ENCODE measurements at places on chromosomes 6 and 20. TPM values are rescaled to one million over a fixed set of nuclear protein-coding genes. Genes with fewer than 3 reads are reported as not detected.

Gene ATP9A
- total RNA-seq, result 2.2 TPM

Gene MEP1A
- total RNA-seq, result not detected

Gene GSTA3
- not detected for total RNA-seq

Gene MROH8
- 0.32 TPM for total RNA-seq

Gene RSPO4
- total RNA-seq, result not detected

Gene TRIM10
- total RNA-seq, result not detected

GRCh38 chr6:100484474-100484873 is 19.8 kb upstream of the SIM1 start:
- ATAC-seq, result no peak

- no peak for ATAC-seq
These were observed 111.2 kb downstream of the GMPR start for GRCh38 chr6:16349544-16349943.

- no peak for ATAC-seq
These were observed 334.2 kb upstream of the RSPO3 start for GRCh38 chr6:126784161-126784790.

DNA sequence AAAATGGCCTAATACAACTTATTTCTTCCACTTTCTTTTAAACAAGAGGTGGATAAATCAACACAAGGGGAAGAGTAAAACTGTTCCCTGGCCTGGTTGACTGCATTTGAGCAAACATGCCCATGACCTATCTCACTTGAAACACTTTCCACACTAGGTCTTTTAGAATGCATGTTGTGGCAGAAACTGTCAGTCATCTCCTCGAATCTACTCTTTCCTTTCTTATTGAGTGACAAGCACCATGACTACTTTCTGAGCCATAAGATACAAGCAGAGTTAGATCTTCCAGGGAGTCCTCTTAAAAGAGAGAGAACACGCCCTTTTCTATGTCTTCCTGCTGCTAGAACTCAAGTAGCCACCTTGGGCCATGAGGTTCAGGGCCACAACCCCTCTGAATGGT is 66.5 kb downstream of the PTPRT start:
- no peak for ATAC-seq

DNA sequence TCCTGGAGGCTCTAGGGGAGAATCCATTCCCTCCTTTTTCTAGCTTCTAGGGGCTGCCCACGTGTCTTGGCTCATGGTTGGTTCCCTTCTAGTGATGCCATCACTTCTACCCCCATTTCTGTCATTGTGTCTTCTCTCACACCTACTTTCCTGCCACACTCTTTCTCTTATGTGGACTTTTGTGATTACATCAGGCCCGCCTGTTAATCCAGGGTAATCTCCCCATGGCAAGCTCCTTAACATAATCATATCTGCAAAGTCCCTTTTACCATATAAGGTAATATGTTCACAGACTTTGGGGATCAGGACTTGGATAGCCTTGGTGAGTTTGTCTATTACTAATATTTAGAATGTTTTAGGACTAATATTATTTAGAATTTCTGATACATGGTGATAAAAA is 111.9 kb downstream of the DNAH8 start:
- no peak for ATAC-seq

DNA sequence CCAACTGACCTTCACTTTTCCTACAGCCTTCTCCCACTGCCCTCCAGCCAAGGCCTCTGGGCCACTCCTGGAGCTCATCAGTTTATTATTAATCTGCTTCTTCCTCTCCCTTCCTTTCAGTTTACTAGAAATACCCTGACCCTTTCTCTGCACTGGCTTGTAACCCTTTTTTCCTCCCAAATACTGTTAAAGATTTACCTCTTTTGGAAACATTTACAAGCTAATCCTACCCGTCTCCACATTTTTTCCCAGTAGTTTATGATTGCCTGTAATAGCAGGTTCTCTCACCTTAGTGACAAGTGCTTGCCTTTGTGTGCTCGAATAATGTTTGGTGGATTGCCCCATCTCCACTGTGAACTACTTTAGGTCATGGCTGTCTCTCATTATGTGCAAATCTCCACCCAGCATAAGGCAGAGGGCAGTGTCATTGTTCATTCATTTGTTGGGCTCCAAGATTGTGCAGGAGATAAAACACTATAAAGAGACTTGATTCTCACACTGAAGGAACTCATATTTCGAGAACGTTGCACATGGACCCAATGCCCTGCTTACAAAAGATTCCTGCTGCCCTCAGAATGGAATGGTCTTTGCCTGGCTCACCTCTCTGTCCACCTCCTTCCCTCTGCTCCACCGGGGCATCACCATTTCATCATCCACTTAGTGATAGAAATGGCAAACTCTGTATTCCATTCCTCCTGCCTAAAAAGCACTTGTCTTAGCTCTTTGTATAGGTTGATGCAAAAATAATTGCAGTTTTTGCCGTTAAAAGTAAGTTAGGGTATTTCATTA is 491.1 kb downstream of the UTRN start:
- no peak for ATAC-seq

DNA sequence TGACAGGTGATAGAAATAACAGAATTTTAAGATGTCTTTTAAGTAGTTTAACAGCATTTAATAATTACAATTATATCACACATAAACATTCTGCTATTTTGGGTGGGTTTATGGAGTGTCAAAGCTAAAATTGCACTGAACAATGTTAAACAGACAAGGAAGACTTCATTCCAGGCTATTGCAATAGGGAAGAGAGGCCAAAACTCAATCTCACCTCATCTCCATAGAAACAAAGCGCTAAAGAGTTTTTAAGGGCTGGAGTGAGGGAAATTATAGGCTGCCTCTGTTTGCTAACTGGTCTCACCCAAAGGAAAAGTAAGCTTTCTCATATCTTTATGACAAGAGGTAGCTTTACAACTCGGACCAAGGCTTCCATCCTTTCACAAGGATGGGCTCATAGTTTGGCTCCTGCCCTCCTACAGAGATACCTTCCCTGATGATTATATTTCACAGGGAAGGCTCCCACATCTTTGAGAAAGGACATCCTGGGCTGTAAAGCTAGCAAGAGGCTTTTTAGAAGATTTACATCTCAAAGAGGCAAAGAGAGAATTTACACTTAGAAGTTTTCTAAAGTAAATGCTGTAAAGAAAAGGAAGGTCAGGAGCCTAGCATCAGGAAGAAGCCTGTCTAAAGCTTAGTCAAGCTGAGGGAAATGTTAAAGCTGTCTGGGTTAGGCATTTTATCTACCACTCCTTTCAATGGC is 350.2 kb upstream of the IMPG1 start:
- ATAC-seq, result no peak

DNA sequence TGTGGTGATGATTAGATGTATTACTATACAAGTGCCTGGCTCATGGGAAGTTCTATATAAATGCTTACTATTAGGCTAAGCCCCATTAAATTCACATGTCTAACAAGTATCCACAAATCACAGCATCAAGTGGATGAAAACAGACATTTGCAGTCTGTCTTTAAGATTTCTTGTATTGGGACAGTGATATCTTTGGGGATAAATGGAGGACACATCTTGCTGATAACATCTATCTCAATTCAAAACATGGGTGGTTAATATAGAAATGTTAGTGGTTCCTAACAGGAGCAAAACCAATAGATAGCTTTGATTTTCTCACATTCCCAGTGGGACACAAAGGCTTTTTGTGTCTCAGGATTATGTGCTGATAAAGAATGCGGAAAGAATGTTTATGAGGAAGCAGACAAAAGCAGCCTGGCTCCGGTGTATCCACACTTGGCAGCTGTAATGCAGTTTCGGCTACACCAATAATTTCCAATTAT is 29.3 kb downstream of the PTPRK start:
- ATAC-seq, result no peak

- no peak for ATAC-seq
These were observed 195.9 kb downstream of the CDH4 start for GRCh38 chr20:61447952-61448351.

GRCh38 chr20:23497536-23497935 is 6.6 kb downstream of the CST8 start:
- ATAC-seq, result peak; percentile 96

DNA sequence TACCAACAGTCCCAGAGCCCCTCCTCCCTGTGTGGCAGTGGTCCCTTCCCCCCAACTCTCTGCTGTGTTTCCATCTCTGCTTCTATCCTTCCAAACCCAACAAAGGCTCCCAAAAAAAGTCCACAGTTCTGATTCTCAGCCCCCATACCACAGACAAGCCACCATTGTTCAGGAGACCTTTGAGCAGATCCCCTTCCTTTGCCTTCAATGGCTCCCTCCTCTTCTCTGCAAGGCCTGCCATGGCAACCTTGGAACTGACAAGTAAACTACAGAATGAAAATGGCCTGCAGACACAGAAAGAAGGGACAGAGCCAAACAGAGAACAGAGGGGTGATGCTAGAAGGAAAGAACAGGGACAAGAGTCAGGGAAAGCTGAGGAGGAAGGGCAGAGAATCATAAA is 23.2 kb downstream of the OR2H2 start:
- no peak for ATAC-seq

DNA sequence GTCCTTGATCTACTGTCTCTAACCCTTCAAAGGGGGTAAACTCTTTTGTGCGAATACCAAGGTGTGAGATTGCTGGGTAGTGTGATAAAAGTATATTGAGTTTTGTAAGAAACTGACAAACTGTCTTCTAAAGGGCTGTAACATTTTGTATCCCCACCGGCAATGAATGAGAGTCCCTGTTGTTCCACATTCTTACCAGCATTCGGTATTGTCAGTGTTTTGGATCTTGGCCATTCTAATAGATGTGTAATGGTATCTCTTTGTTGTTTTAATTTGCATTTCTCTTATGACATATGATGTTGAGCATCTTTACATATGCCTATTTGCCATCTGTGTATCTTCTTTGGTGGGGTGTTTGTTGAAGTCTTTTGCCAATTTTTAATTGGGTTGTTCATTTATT is 1090.7 kb downstream of the KIF16B start:
- ATAC-seq, result no peak

DNA sequence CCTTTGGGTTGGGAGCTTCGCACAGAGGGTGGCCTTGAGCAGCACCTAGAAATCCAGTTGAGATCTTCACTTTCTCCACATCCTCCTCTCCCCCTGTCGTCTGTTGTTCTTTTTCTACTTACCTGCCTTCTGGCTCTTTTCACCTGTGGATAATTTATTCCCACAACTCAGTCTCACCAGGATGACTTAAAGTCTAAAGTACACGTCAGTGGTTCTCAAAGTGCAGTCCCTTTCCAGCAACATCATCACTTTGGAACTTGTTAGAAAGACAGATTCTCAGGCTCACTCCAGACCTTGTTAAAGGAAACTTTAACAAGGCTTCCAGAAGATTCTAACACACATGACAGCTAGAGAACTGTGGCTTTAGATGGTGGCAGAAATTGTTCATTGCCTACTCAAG is 27.7 kb upstream of the BCAS1 start:
- ATAC-seq, result no peak
